ENCODE measurements at places on chromosomes 5 and 9.

- DNase-seq = no peak
These were observed 285.1 kb downstream of the DTWD2 start for GRCh38 chr5:118703241-118703640.

GRCh38 chr5:116343961-116344360 lies 230.7 kb downstream of the SEMA6A start:
- no peak for DNase-seq

DNA sequence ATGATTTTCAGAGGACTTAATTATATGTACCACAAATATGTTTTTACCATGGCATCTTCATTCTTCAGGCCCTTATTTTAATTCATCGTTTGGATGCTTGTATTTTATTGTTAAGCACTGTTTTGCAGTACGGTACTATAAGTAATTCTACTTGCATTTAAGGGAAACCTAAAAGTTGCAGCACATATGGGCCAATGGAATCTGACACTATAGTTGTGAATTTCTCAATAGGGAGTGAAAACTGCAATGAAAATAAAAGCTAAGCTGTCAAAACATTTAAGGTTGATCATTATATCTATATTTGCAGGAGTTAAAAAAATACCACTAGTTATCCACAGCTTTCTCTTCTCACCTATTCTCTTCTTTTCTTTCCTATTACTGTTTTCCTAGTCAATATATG lies 1071.8 kb downstream of the MAT2B start:
- DNase-seq = no peak

- DNase-seq = no peak
These were observed 80.4 kb downstream of the SHB start for GRCh38 chr9:37988602-37989001.

DNA sequence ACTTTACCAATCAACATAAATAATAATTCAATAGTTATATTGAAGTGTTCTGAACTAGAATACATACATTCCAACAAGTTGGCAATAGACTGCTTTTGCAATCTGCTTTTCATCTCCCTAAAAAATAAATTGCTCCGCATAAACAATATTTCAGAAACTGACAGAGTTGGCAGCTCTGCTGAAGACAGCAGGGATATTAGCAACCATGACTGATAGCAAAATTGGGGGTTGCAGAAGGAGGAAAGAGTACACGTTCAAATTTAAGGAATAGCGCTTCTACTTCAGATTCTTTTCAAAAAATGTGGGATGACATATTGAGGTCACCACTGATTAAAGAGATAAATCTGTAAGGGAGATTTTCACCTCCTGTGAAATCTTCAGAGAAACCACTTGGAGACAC lies 521.2 kb downstream of the DTWD2 start:
- DNase-seq = no peak

DNA sequence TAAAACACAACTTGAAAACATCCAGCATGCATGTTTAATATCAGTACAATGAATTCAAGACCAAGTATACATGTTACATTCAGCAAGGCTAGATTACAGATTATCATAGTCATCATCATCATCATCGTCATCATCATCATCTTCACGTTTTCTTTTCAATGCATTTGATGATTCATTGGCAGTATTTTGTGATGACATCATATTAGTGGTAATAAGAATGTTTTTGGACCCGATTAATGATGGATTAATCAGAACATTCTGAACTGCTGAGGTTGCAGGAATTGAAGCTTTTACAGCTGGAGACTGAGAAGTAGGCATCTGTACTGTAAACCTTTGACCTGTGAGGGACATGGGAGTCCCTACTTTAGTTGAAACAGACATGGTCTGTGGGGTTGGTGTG lies 4.5 kb downstream of the AK6 start:
- no peak for DNase-seq

GRCh38 chr5:149544028-149544420 lies 7.2 kb downstream of the CSNK1A1 start:
- no peak for DNase-seq

GRCh38 chr9:112349008-112349333 lies 15.6 kb upstream of the PTBP3 start:
- no peak for DNase-seq

GRCh38 chr9:33158843-33159776 lies 8.0 kb downstream of the B4GALT1 start:
- DNase-seq = peak; percentile 66

DNA sequence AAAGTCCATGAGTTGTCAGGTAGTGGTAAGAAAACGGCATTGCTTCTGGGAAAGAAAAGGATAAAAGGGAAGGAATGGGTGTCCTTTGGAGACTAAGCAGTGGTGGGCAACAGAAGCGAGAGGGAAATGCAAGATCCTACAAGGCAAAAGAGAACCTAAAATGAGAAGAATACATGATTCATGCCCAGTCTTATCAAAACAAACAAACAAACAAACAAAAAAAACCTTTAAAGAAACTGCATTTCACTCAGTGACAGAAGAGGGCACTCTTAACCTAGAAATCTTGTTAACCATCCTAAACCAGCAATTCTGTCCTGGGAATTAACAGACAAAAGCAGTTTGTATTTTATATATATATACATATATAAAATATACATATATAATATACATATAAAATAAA lies 88.5 kb downstream of the SUSD1 start:
- peak; percentile 29 for DNase-seq

DNA sequence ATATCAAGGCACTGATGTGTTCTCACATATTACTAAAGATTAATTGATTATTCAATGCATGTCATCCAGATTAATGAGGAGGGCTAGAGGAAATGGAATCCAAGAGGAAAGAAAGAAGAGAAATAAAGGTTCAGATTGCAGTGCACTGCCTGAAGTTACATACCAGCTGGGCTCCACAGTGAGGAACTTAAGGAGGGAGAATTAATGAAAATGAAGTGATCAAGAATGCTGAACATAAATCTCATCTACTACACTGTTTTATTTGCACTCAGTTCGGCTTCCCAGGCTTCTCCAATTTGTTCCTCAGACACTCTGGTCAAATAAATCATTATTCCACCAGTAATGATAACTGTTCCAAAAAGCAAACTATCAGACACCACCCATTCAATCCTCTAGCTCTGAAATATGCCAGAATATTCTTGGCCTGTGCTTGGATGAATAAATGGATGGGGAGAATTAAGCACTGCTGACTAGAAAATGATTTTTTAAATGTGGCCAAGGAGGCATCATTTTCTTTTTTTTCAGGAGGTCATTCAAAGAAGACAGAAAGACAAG lies 88.6 kb upstream of the FBN2 start:
- DNase-seq = no peak

GRCh38 chr9:99296291-99296951 lies 74.3 kb downstream of the SEC61B start:
- DNase-seq = no peak

- no peak for DNase-seq
These were observed 73.9 kb downstream of the KCNT1 start for GRCh38 chr9:135775911-135776310.

GRCh38 chr5:25500635-25501034 lies 855.9 kb upstream of the CDH10 start:
- no peak for DNase-seq

DNA sequence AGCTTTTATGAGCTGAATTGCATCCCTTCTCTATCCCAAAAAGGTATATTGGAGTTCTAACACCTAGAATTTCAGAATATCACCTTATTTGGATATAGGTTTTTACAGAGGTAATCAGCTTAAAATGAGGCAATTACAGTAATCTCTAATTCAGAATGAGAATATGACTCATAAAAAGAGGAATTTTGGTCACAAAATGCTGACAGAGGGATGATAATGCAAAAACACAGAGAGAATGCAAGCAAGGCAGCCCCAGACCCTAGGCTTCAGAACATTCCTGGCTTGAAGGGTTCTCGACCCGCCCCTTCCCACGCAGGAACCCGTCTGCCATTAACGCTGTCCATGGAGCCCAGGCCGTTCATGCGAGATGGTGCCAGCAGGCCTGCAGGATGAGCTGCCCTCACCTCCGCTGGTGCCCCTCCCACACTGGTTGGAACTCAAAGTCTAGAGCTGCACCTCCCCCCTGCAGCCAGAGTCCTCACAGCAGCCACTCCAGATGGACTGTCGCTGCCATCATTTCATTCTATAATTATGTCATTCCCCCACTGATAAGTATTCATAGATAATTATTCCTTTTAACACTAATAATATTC lies 1173.4 kb upstream of the ACO1 start:
- no peak for DNase-seq

GRCh38 chr9:2459756-2460155 lies 161.8 kb upstream of the VLDLR start:
- no peak for DNase-seq

- DNase-seq = peak; percentile 96
These were observed 182.8 kb upstream of the SLC27A6 start for GRCh38 chr5:128782446-128782845.

- DNase-seq = peak; percentile 25
These were observed 3.6 kb downstream of the RXRA start for GRCh38 chr9:134329886-134330285.

DNA sequence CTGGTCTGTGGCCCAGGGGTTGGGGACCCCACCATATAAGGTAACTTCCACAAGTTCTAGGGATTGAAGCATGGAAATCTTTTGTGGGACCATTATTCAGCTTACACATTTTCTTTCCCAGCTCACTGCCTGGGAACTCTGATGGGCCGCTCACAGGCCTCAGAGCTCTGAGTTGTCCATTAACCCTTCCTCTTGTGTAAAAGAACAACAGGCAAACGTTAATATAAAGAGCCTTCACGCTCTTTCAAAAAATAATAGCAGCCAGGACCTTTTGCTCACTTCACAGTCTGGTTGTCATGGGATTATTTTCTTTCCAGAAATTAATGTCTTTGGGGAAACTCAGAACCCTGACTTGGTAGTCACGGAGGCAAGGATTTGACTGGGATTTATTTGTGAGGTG lies 443.3 kb downstream of the AGTPBP1 start:
- DNase-seq = no peak

GRCh38 chr5:140560227-140560626 lies 3.0 kb upstream of the SRA1 start:
- no peak for DNase-seq

DNA sequence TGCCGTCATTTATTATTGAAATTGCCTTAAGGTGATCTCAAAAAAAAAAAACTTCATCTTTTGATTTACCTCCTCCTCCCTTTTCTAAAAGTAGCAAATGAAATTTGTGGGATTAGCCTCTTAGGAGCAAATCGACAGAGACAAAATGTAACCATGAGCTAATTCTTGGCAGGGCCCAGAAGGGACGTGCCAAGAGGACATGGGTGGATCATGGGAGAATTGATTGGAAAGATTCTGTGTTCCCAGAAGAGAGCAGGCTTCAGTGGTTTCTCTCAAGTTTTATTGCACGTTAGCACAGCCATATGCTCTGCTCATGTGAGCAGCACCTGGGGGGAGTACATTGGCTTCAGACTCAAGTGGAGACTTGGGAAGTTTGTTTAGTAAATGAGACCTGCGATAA lies 394.6 kb downstream of the ELAVL2 start:
- DNase-seq = no peak

DNA sequence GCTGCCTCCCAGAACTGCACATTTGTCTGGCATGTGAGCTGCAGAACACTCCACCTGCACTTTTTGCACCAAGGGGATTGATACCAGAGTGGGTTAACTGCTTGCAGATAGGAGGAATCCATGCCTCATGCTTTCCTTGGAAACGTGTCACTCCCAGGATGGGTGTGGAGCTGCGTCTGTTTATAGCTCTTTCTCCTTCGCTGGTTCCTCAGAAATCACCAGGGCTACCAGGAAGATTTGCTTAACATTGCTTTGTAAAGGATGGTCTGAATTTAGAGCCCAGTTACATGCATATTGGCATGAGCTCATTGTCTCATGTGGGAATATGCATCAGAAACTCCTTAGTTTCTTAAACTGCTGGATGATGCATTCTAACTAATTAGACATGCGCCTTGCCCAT lies 234.6 kb downstream of the GADD45G start:
- no peak for DNase-seq

GRCh38 chr9:82332018-82332773 lies 343.6 kb downstream of the SPATA31D1 start:
- DNase-seq = peak; percentile 92

- no peak for DNase-seq
These were observed 9.6 kb upstream of the LHX2 start for GRCh38 chr9:124001866-124002525.

DNA sequence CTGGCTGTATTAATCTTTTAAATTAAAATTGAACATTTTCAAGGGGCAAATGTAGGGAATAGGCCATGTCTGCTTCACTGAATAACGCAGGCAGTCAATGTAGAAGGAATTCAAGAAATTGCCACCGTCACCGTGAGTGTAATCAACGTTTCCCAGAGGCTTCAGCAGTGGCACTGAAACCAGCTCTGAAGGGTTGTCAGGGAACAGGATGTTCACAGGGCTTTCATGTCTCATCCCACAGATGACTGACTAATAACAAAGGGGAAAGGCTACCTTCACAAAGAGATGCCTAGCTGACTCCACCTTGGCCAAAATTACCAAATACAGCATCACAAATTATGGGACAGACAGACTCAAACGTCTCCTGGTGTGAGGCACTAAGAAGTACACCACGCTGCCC lies 70.4 kb upstream of the SIMC1 start:
- DNase-seq = no peak

- DNase-seq = no peak
These were observed 26.0 kb downstream of the CRHBP start for GRCh38 chr5:76978869-76979268.

DNA sequence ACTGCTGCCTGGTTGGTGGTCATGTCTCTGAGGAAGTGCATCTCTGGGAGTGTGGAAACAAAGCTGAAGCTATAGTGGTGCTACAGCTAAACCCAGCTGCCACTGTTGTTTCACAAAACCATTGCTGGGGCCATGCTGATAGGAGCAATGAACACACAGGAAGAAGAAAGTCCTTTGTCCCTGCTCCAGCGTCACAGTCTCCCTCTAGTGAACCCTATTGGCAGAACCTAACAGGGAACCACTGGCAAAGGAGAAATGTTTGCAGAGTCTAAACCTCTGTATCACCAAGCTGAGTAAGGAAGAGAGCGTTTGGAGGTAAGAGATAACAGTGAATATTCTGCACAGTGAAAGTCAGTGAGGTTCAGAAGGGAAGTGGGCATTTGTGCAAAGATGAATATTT lies 244.0 kb downstream of the YTHDC2 start:
- DNase-seq = no peak

- no peak for DNase-seq
These were observed 53.1 kb upstream of the IER5L start for GRCh38 chr9:129231022-129231739.

DNA sequence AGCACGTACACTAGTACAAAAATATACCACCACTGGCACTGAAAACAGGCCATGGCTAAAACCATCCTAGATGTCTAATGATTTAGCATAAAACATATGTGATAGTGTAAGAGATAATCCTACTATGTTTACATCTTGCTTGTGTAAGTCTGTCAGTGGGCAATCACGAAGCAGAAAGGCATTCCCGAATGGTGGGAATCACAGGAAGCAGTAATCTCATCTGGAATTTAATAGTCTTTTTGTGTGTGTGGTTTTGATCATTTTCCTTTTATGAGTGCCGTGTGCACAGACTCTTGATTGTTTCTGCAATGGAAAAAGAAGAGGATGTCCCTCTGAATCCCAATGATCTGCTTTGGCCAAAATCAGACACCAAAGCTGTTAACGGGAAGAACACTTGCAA lies 200.5 kb downstream of the EBF1 start:
- peak; percentile 22 for DNase-seq

- peak; percentile 30 for DNase-seq
These were observed 24.8 kb downstream of the NIPAL4 start for GRCh38 chr5:157484768-157485167.

All from EH (cell line).